ENCODE measurements at places on chromosomes 12 and 14.

DNA sequence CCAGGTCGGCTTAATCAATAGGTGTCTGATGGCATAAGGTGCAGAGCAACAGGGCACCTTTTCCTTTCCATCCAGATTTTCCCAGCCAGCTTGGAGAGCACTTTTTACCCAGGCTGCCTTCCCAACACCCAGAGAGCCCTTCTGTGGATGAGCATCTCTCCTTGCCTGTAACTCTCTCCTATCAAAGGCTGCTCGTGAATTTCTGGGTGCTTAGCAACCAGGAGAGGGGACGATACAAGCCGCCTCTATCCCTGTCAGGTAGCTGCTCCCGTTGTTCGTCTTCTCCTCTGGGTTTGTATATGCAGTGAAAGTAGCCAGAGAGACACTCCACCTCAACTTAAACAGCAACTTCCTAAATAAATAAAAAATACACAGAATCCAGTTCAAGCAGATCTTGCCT is 124.2 kb downstream of the CACNA1C start:
- DNase-seq = no peak

DNA sequence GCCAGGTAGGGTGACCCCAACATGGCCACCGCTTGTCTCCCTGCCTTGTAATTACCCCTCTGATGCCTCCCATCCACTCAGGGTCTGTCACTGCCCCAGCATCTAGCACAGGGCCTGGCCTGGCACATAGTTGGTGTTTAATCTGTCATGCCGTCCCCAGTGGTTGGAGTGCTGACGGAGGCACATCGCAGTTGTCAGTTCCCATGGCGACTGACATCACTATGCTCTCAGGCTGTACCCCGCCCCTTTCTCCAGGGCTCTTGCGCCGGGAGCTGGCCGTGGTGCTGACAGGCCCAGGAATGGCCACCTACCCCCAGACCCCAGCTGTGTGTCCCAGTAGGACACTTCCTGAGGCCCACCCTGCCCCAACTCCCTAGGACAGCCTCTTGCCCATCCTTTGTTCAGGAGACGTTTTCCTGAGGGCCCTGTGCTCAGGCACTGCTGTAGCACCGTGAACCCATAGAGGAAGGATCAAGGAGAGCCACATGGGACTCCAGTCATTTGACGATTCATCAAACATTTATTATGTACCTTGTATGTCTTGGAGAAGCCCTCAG is 23.0 kb downstream of the FAM222A start:
- DNase-seq = no peak

DNA sequence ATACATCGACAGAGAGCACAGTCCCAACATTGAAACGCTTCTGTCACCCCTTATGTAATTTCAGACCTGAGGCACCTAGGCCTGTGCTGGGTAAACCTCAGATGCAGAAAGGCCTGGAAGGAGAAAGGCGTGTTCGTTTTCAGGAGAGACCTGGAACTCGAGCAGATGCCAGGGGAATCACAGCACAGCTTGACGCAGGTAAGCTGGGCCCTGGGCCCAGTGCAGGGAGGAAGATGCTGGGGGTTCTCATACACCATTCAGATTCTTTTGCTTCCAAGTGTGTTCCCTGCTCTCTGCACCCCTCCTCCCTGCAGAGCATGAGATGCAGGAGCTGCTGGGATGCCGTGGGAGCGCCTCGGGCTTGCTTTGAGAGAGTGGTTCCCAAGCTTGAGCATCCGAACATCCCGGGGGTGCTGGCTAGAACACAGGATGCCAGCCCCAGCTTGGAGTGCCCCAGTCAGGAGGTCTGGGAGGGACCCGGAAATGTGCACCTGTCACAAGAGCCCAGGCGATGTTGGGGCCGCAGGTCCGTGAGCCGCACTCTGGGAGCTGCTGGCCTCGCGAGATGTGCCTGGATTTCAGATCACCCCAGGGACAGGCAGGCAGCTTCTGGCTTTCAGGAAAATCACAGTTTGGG is 35.9 kb downstream of the FZD10 start:
- no peak for DNase-seq

- no peak for DNase-seq
Observed at GRCh38 chr14:28879573-28879996, 113.0 kb downstream of the FOXG1 start.

GRCh38 chr12:95641299-95641952 is 90.2 kb upstream of the USP44 start:
- DNase-seq = no peak

GRCh38 chr14:50311337-50311971 is 575 bp downstream of the L2HGDH start:
- no peak for DNase-seq

- DNase-seq = no peak
Observed at GRCh38 chr12:31005256-31005943, 68.3 kb upstream of the DDX11 start.

- DNase-seq = no peak
Observed at GRCh38 chr14:103834956-103835355, 12.4 kb downstream of the PPP1R13B start.

DNA sequence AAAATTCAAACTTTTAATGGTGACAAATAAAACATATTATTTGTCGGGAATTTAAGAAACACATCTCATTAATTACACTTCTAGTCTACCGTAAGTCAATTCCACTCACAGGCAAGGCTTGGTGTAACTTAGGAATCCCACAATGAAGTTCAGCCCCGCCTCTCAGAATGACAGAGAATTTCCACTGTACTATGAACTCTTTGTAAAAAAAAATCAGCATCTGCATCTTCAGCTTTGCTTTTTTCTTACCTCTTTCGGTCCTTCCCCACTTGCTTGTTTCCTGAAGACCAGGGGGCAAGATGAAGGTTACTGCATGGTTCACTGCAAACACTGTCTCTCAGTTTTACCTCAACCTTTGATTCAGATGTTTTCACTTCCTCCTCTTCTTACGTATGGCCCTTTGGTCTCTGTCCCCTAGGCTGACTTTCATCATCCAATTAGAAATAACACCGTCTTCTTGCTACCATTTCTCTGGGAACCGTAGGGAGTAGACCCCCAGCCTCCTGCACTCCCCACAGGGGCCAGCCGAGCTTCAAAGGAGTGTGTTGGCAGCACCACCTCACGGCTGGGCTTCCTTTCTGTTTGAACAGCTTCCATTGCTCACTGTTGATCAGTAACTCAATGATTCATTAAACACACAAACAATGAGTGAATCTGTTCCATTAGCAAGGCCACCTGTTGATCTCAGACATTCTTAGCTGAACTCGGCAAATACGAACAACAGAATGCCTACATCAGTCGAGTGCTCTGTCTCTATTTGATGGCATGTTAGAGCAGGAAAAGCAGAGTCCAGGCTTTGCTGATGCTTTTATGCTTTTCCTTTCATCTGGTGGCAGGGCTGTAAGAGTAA is 343.0 kb downstream of the BMP4 start:
- DNase-seq = peak; percentile 39

DNA sequence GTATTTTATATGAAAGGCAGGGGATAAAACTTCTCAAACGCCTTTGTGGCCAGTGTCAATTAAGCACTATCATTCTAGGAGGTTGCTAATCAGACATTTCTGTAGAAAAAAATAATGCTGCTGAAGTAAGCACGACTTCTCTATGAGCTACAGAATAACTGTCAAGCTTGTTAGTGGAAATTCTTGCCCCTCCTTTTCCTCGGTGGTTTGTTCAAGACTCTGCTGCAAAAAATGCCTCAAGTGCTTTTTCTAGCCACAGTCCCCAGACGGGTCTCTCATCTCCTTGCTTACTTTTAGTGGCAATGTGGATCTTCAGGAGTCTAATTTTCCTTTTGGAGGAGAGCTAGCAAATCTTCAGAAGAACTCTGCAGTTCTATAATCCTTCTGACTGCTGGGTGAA is 452.0 kb downstream of the FUT8 start:
- DNase-seq = no peak

- no peak for DNase-seq
Observed at GRCh38 chr12:129863938-129864337, 39.9 kb downstream of the TMEM132D start.

- no peak for DNase-seq
Observed at GRCh38 chr12:19811922-19812321, 372.6 kb downstream of the AEBP2 start.

All from GM12892 (cell line).